Suppressor macrophage treated with lipopolysaccharide for 1 hour (primary cell): ENCODE measurements at places on chromosomes 3 and 15.
A peak's percentile ranks its signal among the peaks of the same experiment; 100 is the strongest.

DNA sequence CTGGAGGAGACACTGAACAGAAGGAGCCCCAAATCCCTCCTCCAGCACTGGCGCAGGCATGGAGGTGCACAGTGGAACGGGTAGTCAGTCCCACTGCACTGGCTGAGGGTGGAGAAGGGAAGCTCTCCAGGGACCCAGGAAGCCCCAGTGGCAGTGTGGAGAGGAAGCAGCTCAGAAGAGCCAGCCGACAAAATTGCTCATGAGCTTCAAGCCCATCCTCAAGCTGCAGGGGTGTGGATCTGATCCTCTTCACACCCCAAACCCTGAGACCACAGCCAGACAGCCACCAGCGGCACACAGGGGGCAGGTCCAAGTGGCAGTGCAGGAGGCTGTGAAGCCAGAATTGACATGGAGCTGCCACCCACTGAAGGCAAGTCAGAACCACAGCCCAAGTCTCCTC is 32.1 kb downstream of the CYFIP1 start:
- DNase-seq, result no peak

DNA sequence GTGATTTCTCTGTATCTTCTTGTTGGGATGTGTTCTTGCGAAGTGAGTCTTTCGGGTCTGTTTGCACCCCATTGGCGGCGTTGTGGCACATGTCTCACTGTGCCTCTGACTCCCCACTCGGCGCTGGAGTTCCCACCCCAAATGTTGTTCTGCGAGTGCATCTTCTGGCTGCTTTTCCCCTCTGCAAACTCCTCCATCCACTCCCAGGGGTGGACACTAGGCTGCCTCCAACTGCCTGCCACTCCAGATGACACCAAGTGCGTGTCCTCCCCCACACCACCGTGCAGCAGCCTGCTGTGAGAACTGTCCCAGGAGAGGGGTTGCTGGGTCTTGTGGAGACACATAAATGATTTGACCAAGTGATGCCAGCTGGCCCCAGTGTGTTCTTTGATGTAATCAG is 17.6 kb downstream of the EFCC1 start:
- no peak for DNase-seq

- DNase-seq, result no peak
Measured at GRCh38 chr3:53775834-53776251, 70.4 kb downstream of the CHDH start.

DNA sequence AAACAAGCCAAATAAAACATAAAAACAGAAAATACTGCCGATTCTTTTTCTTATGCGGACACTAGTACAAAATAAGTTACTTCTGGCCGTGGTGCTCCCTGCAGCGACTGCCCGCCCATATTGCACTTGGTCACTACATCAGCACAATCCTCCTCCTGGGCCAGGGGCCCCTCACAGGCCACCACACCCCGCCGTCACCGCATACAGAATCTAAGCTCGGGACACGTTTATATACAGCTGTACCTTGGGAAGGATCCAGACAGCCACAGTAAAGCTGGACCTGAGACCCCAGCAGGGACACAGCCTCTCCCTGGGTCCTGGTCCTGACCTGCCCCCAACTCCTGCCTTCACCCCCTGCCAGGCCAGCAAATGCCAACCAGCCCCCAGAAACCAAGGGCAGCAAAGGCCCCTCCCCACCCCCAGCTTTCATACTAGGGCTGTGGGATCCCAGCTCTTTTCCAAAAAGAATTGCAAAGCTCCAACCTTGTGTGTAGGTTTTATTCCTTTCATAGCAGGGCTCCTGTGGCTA is 12.9 kb upstream of the DNAJB8 start:
- no peak for DNase-seq

- no peak for DNase-seq
Measured at GRCh38 chr3:75341324-75342067, 322.6 kb upstream of the FRG2C start.

DNA sequence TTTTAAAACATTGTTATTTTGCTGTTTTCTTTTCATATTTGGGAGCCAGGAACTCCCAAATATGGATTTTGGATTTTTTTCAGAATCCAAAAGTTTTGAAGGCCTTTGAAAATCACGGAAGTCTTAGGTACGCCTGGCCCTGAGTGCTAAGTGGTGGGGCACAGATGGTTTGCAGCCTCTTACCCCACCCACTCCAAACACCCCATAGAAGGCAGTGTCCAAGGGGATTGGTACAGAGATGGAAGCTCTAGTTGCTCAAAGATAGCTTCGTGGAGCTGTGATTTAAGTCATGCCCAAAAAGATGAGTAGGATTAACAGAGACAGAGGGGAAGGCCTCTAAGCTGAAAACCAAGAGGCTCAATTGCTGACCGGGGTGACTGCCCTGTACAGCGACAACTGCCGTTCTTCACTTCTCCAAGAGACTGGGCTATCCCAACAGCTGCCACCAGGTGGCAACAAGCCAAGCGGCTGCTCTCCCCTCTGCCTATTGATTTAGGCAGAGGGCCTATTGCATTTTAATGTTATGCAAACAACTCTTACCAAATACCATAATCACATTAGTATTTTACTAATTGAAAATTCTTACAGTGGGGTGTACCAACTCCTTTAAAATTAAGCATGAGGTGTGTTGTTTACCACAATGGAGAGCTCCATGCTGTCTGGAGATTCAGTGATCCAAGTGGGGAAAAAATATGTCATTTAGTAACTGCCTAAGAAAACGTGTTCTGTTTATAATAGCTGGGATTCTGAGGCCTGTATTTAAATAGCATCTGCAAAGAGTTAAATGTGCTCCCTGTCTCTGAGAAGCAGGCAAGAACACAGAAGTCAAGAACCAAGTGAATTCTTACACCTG is 64.0 kb upstream of the C15orf61 start:
- peak; percentile 92 for DNase-seq

GRCh38 chr3:171524921-171525310 is 64.7 kb upstream of the TNIK start:
- DNase-seq, result no peak

DNA sequence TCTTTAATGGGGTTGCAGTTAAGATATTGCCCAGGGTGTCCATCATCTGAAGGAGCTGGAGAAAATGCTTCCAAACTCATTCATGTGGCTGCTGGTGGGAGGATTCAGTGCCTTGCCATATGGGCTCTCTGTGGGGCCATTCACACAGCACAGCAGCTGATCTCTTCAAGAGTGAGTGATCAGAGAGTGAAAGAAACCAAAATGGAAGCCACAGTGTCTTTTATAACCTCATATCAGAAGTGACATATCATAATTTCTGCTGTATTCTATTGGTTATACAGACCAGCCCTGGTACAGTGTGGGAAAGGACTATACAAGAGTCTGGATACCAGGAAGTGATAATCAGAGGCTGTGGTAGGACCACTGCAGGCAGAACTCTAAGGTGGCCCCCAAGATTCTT is 33.6 kb downstream of the HHLA2 start:
- no peak for DNase-seq

DNA sequence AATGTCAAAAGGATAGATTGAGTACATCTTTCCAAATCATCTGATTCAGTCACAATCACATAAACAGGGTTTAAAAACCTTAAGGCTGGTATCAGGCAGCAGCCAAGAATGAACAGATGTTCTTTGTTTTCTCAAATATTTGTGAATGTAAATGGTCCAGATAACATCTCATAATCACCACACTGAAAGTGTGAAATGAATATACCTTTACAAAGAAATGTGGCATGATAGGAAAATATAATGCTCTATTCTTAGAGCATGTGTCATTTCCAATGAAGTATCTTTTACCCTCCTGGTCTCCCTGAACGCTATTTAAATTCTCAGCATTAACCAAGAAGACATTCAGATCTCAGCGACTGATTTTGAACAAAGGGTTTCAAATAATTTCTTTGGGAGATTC is 8.8 kb upstream of the ACTC1 start:
- DNase-seq, result no peak

GRCh38 chr3:76683256-76683655 is 356.6 kb upstream of the ROBO2 start:
- no peak for DNase-seq

- no peak for DNase-seq
Measured at GRCh38 chr15:56736308-56736707, 3.0 kb upstream of the ZNF280D start.

DNA sequence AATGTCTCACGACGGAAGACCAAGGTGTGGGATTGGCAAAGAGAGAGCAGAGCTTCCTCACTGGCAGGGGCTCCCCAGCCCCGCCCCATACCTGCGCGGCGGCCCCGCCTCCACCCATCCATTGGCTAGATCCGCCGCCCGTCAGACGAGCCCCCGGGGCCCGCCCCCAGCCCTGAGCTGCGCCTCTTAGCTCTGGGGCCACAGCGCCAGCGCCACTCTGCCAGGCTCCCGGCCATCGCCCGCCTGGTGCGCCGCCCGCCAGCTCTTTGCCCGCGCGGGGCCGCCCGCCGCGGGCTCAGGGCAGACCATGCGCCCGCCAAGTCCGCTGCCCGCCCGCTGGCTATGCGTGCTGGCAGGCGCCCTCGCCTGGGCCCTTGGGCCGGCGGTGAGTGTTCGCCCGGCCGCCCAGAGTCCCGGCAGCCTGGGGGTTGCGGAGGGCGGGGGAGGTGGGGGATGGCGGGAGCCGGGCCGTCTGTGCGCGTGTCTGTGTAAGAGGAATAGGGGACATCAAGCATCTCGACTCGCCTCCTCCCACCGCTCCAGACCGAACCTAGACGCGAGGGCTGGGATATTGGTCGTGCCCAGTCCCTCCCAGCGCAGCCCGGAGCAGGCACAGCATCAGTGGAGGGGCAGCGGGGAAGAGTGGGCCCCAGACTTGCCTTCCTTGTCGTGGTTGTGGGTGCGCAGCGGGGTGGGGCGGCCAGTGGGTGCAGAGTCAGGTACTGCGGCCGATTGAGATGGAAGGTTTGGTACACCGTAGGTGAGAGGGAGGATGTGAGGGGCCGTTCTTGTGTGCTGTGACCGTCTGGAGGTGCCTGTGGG is at the start of gene VIPR1:
TSS of gene VIPR1 (plus strand) at position 215 of the 822 bp plus-strand sequence. CDS start at position 308, 93 bp downstream.
- DNase-seq, result peak; percentile 90

DNA sequence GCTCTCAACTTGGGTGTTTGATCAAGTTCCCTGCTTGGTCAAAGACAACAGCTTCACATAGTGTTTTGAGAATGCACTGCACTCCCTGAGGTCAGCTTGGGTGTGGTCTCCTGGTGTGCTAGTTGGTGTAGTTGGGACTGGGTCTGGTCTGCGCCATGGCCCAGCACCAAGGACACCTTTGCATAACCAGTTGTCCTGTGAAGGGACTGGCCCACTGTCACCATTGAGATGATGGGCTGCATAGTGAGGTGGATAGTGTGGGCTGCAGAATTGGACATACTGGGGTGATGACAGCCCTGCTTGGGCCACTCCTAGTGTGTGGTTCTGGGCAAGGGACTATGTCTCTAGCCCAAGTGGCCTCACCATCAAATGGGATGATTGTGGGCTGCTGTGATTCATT is 9.5 kb downstream of the RPSA start:
- DNase-seq, result no peak

GRCh38 chr3:136819731-136820679 is 1.1 kb downstream of the SLC35G2 start:
- DNase-seq, result no peak

- DNase-seq, result no peak
Measured at GRCh38 chr15:52028431-52029093, 9.5 kb downstream of the MAPK6 start.

DNA sequence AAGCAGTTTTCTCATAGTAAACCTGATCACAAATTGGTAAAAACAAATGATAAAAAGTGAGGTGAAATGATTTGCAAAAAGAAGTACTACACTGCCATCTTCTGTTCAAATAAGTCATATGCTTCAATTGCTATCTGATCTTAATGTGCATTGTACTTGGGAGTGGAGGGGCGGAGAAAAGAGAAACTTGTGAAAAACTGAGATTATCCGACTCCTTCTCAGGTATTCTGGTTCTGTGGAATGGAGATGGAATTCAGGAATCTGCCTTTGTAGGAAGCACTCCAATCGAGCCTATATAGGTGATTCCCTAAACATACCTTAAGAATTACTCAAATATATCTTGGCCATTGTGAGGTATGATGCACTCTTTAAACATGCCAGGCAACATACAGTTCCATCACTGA is 180.6 kb downstream of the CHL1 start:
- DNase-seq, result no peak

- DNase-seq, result no peak
Measured at GRCh38 chr15:78343276-78344060, 3.3 kb downstream of the CRABP1 start.

DNA sequence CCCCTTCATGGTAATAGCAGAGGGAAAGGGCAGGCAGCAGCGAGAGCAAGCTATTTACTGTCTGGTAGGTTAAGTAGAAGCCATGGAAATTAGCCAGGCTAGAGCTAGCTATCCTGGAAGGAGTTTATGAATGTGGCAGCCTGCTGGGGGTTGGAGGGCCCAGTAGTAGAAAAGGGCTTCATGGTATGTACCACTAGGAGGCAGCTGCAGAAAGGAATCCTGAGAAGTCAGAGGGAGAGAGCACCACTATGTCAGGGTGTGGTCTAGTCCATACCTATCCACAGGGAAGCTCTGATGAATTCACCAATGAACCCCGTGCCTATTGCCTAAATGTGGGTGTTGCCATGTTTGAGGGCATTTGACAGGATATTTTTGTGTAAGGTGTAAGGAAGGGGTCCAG is 55.0 kb downstream of the PLAAT1 start:
- no peak for DNase-seq

DNA sequence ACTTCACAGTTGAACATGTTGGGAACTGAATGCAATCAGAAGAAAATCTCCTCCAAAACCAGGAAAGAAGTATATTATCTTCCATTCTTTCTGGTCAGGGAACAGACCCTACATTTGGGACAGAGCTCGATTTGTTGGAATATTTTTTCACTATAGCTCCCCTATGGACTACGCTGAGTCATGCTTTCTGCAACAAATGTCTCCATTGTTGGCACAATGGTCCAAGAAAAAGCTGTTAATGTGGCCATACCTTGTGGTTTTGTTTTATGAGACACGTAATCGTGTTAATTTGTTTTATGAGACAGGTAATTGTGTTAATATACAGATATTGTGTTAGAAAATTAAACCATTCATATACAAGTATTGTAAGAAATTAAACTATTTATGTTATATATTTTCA is 101.4 kb downstream of the TGFBR2 start:
- no peak for DNase-seq

- DNase-seq, result no peak
Measured at GRCh38 chr15:61138156-61138555, 90.9 kb downstream of the RORA start.

DNA sequence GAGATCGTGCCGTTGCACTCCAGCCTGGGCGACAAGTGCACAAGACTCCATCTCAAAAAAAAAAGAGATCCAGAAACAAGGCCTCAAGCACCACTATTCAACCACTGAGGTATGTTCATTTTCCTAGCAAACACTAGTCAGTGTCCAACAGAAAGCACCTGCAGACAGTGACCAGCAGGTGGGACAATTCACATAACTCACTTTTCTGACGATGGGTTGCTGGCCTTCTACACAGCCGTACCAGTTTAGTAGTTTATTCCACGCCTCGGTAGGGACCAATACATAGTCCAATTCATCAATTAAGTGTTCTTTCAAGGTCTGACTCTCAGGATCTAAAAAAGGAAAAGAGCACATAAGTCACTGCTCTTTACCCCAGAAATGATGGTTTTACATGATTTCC is 12.4 kb downstream of the USP4 start:
- no peak for DNase-seq

DNA sequence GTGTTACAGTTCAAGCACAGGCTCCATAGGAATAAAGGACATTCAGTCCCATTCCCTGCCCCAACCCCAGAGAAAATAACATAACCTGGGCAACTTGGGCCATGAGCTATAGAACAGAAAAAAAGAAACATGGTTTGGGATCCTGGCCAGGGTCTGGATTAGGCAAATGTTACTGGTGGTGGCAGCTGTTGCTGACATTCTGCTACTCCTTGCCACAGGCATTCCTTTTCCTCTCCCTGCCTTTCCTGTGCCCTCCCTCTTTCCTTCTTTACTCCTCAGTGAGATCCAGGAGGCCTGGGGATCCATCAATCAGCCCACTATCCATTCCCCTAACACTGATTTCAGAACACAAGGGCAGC is 129.1 kb downstream of the NTRK3 start:
- DNase-seq, result no peak
